Activated naive CD4-positive, alpha-beta T cell treated with anti-CD3 and anti-CD28 coated beads, Interleukin-2, amount 50 U/mL, for 16 hours (primary cell): ENCODE measurements at places on chromosomes 6 and 20.

DNA sequence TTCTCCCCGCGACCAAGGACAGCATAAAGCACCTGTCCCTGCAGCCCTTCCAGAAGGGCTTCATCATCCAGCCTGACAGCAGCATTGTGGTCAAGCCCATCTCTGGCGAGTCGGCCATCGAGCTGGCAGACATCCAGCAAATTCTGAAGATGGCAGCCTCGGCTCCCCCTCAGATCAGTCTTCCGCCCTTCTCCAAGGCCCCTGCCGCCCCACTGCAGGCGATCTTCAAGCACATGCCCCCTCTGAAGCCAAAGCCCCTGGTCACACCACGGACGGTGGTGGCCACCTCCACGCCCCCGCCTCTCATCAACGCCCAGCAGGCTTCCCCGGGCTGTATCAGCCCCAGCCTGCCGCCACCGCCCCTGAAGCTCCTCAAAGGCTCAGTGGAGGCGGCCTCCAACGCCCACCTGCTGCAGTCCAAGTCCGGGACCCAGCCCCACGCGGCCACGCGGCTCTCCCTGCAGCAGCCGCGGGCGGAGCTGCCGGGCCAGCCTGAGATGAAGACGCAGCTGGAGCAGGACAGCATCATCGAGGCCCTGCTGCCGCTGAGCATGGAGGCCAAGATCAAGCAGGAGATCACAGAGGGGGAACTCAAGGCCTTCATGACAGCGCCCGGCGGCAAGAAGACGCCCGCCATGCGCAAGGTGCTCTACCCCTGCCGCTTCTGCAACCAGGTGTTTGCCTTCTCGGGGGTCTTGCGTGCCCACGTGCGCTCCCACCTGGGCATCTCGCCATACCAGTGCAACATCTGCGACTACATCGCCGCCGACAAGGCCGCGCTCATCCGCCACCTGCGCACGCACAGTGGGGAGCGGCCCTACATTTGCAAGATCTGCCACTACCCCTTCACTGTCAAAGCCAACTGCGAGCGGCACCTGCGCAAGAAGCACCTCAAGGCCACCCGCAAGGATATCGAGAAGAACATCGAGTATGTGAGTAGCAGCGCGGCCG is 83.3 kb downstream of the SSR1 start:
- DNase-seq: no peak

GRCh38 chr20:62588458-62589149 is 53.7 kb upstream of the SLCO4A1 start:
- DNase-seq: no peak

GRCh38 chr6:76035713-76036112 is 36.7 kb downstream of the IMPG1 start:
- DNase-seq: no peak

DNA sequence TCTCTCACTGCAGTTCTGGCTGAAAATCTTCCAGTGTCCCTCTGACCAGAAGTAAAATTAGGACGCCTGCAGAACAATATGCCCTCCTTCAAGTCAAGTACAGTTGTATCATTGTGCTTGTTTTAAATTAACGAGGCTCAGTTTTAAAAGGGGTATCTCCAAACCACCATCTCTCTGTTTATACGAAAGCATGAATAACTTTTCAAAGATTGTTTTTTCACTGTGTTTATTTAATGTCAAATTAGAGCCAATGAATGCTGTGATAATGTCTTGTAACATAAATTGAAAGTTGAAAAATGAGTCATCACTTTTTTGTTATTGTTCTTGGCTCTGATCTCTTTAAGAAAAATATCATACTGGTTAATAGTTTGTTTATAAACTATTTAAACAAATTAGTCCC is 230.7 kb upstream of the THEMIS start:
- DNase-seq: no peak

- DNase-seq: no peak
Measured at GRCh38 chr6:71730284-71730683, 156.1 kb upstream of the RIMS1 start.
